ENCODE measurements at places on chromosomes 11 and 22.

GRCh38 chr11:27280140-27280539 lies 82.9 kb downstream of the CCDC34 start:
- no peak for DNase-seq

DNA sequence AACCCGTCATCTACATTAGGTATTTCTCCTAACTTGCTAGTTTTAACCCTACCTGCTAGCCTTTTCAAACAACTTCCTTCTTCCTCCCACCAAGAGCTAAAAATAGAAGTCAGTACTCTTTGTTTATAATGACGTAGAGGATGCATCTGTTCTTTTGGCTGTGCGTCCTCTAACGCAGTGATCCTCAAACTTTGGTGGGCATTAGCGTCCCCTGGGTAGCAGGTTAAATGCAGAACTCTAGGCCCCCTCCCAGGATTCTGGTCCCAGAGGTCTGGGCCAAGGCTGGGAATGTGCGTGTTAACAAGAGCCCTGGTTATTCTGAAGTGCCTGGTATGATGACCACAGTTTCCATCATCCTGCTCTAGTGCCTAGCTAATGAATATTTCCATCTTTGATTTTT lies 67.6 kb downstream of the BARX2 start:
- DNase-seq, result no peak

- DNase-seq, result no peak
Measured at GRCh38 chr11:76329983-76330382, 50.9 kb downstream of the THAP12 start.

DNA sequence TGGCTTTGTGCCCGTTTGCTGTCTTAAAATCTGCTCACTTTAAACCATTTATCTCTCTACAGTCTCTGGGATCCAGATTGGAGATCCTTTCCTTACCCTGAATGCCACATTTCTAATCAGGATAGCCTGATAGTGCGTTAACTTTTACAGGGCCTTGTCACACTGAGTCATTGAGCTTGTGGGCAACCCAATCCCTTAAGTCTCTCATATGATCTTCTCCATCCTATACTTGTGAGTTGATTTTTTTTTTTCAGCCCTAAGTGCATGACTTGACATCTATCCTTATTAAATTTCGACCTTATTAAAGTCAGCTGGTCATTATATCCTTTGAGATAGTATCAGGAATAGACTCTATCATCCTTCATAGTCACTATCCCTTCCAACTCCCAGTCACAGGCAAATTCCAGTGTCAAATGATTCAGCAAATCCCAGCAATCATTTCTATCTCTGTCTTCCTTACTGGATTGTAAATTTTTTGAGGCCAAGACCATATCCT lies 57.7 kb downstream of the TEAD1 start:
- DNase-seq, result no peak

- no peak for DNase-seq
Measured at GRCh38 chr22:50051930-50052329, 6.2 kb downstream of the TTLL8 start.

GRCh38 chr11:46693597-46694012 lies 6.8 kb downstream of the ARHGAP1 start:
- no peak for DNase-seq

DNA sequence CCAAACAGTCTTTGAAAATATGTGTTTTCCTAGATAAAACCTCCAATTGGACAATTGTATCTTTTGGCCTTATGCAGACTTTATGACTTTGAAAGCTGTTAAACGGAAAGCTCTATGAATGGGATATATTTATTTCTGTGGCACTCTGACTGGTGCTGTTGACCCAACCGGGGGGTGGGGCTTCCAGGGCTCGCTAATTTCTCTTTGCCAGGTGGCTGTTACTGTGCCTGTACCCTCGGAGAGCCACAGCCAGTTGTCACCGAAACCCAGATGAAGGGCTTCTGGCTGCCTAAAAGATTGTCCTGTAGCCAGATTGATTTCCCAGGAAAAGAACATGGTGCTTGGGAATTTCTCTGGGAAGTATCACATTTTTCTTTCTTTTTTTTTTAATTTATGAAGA lies 132.7 kb upstream of the NAV2 start:
- DNase-seq, result no peak
